Gastroesophageal sphincter (tissue), 4 donors: ENCODE measurements at places on chromosomes 1 and 21. TPM values are rescaled to one million over a fixed set of nuclear protein-coding genes. Genes with fewer than 3 reads are reported as not detected.

DNA sequence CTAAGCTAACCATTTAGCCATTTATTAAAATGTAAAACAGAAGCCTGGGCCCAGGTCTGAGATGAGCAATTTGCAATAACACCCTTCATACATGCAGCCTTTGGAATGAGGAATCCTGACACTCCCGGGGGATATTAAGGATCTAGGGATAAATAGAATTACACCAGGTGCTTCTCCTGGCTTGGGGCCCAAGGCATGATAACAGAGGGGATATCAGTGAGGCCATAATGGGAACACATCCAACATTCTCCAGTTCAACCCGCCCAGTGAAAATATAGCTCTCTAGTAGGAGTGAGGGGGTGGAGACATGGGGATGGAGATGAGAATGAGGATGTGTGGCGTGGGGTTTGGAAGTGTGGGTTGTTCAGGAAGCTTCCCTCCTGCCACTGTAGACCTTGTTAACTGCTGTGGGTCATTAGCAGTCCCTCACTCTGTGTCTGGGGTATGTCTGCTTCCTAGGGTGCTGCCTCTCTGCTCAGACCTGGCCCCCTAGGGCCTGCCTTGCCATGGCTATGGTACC is 57.9 kb upstream of the KANK4 start:
- no peak for ATAC-seq

- ATAC-seq, result no peak
Observed at GRCh38 chr1:167420510-167420909, 97.8 kb downstream of the CD247 start.

- no peak for ATAC-seq
Observed at GRCh38 chr1:233183226-233184020, 112.1 kb downstream of the PCNX2 start.

DNA sequence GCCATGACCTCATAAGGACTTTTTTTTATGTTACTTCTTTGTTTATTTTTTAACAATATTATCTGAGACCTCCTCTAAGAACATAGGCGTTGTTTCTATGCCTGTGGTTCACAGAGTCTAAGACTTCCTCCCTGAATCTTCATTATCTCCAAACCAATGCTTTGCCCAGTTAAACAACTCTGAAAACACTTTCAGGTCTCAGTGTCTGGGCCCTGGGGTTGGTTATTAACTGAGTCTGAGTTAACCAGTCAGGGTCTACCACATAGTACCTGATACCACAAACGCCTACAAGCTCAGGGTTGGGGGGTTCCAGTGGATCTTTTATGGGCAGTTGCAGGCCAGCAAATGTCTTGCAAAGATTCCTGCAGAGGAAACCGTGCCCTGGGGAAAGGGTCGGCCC is 138.2 kb downstream of the AJAP1 start:
- ATAC-seq, result no peak

The ANKRD45 gene
- not detected for total RNA-seq
